Uterus (tissue), 4 donors: ENCODE measurements at places on chromosomes 3 and 15. TPM values are rescaled to one million over a fixed set of nuclear protein-coding genes. Genes with fewer than 3 reads are reported as not detected.

RAD51 gene
- 1.3 TPM for total RNA-seq

DNA sequence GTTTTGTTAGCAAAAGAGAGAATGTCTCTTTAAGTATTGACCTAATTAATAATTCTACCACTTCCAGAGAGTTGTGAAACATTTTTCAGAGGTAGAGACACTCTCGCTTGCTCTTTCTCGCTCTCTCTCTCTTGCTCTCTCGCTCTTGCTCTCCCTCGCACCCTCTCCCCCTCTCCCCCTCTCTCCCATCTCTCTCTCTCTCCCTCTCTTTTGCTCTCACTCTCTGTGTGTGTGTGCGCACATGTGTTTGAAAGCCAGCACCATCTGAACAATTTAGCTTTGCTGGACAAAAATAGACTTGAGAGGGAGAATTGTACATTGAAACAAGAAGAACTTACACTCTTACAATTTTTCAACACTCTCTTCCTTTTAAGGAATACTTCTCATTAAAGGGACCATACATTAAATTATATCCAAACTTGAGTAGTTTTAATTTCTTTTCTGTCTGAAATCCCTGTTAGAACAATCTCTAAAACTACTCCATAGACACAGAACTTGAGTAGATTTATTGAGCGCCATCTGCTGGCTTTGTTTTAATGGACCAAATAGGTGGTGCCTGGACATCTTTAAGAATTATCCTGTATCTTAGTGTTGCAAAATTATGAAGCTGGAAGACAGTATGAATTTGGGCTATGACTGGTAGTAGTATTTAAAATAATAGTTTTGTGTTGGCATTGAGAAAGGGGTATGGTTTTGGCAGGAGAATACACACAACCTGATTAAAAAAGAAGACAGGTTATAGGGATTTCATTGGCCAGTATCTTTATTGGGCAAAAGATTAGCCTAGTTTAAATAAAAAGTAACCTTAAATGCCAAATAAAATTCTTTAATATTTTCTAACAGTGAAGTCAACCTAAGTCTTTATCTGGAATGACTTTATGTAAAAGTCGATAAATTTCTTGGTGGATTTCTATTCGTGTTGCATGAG is 124.6 kb downstream of the AKAP13 start:
- DNase-seq = no peak

FSIP1 gene
- 2.1 TPM for total RNA-seq

DNA sequence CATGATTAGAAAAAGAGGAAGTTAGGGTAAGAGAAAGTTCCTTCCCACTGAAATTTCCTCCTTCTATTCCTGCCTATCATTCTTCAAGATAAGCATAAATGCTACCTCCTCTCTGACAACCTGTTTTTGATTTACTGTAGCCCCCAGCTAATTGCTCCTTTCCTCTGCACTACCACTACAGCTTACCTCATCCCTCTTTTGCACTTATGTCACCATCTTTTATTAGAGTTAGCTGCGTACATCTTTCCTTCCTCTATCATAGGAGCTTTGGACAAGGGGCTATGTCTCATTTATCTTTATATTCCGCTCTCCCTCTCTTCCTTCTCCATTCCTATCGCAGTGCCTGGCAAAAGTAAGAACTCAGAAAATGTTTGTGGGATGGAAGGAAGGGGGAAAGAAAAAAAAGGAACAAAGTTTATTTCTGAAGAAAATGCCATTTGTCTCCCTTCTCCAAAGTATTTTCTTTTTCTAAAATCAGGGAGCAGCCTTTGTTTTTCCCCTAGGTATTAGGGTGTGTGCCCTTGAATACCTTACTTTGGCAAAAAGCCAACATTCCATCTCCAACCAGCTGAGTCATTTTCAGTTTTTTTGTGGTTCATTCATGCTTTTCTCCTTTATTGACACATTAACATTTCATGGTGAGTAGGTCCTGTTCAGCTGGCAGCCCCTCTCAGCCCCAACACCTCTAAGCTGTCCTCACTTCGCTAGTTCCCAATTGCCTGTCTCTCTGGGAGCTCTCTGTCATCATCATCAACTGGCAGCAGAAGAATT is 87.6 kb upstream of the SOX2 start:
- DNase-seq = no peak

GRCh38 chr3:140394488-140395133 is 283.3 kb upstream of the TRIM42 start:
- DNase-seq = no peak

DNA sequence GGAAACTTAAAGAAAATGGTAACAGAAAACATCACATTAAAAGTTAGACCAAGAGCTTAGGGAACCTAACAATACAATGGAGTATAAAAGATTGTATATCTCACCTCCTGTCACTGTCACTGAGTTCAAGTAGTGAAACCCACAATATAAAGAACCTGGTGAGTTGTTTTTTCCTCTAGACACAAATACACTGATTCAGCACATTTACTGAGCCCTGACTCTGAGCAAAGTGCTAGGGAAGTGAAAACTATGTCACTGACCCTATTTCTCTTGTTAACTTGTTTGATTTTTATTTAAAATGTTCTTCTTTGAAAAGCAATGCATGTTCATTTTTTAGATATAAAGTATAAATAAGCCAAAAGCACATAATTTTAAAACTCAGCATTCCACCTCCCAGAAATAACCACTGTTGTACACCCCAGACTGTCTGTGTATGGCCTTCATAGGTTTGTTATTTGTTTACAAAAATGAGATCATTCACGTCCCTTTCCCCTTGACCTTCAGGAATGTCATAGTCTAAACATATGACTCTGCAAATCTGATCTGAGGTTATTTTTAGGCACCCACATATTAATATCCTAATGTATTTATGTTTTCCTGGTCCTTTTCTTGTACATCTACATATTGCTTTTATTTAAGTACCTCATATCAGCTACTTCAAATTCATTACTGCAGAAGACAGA is 69.2 kb upstream of the CSTA start:
- no peak for DNase-seq

PLA1A gene
- not detected for total RNA-seq

DNA sequence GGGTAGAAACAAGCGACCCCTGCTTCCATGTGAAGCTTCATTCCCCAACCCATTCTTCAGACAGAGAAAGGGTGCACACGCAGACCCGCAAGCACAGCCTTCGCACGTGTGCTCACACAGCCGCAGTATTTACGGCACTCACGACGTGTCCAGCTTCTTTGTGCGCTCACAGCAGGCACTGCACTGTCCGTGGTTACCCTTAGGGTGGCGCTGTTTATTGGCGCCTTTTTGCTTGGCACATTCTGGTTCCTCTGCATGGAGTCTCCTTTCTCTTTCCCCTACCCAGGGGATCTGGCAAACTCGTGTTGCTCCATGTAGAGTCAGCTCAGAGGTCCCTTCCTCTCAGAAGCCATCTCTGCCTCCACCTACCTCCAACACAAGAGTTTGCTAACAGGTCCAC is 115.1 kb downstream of the SLCO3A1 start:
- DNase-seq = no peak

DNA sequence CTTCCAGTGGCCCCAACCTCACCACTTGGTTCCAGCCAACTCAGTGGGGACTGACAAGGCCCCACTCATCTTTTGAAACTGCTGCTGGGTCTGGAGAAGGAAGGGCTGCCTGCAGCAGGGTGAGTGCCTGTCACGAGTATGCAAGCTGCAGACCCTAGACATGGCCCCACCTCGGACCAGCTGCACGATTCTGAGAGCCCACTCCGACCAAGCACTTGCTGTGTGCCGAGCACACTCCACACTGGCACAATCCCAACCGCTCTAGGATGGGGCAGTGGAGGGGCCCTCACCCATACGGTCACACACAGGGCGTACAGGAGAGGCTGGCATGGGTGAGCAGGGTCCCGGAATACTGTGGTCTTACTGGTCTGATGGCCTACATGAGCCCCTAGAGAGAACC is 8.0 kb upstream of the PLXND1 start:
- DNase-seq = no peak

CELSR3 gene
- 1.3 TPM for total RNA-seq

AADACL2 gene
- total RNA-seq = not detected

PBRM1 gene
- total RNA-seq = 31.8 TPM

BLOC1S6 gene
- 44.3 TPM for total RNA-seq

GRCh38 chr3:196144383-196145105 is 62.7 kb upstream of the TFRC start:
- DNase-seq = no peak

CD86 gene
- total RNA-seq = 2.4 TPM

DNA sequence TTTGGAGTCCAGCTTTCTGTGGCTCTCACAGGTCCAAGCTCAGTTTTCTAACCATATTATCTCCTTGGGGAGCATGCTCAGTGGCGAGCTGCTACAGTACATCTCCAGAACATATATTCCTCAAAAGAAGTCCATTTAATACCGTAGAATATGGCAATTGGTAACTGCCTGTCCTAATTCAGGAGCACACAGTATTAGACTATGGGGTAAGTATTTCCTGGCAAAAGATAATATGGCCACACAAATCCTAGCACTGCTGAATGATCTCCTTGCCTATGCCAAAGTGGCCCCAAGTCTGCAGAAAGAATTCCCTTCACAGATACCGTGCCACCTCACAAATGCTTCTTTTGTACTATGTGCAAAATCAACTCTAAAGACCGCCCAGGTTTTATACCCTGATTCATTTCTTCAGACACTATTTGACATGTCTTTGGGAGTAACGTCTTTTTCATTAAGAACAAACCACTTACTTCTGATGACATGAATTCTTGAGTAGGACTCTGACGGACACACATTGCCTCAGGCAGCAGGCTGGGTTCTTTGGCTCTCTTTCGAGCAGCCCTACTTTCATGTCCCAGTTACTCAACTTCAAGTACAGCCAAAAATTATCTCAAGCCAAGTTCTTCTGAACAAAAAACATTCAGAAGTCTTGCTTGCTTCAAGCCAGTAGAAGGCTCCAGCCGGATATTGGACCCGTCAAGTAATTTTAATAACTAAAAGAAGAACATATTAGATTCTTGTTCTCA is 368.3 kb upstream of the DCBLD2 start:
- DNase-seq = no peak

DNA sequence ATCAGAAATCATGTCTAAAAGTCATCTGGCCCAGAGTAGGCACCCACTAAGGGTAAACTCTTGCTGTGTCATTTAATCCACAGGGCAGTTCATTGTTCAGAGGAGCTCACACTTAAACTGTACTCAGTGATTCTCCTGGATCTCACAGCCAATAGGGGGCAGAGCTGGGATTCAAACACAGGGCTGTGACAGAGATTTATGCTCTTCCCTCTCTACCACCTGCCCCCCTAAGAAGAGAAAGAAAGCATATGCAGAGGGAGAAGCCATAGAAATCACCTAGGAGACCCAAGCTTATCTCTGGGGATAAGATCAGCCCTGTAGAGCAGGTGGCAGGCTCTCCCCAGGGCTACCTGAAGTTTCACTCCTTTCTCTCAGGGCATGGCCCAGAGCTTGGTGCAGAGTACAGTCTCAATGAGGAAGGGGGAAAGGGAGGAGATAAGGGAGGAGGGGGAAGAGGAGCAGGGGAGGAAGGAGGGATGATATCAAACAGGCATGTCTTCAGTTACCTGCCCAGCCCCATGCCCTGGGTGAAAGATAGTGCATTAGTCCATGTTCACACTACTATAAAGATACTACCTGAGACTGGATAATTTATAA is 51.8 kb upstream of the ADPGK start:
- DNase-seq = no peak

- DNase-seq = no peak
Measured at GRCh38 chr15:37034835-37035748, 65.3 kb downstream of the MEIS2 start.

LPP gene
- 528 TPM for total RNA-seq

PLSCR4 gene
- 45.9 TPM for total RNA-seq

BCL2A1 gene
- total RNA-seq = 12.6 TPM

DNA sequence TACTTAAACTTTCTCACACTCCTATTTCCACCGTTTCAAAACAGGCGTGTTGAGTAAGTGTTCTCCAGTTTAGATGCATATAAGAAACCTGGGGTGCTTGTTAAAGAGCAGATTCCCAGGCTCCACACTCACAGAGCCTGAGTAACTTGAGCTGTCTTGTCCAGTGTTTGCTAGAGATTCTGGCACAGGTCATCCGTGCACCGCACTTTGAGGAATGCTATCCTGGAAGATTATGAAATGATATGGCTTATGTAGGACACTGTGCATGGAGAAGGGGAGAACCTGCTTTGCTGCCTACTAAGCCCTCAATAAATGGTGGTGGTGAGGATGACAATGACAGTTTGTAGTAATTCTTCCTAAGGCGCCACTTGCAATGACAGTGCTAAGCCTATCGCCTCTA is 273.7 kb downstream of the PDZRN3 start:
- DNase-seq = peak; percentile 27

GPR171 gene
- total RNA-seq = not detected

SUSD5 gene
- total RNA-seq = 11.8 TPM

- DNase-seq = no peak
Measured at GRCh38 chr3:58093574-58094195, 85.5 kb downstream of the FLNB start.

GRCh38 chr3:65391068-65391467 is 647.6 kb downstream of the MAGI1 start:
- no peak for DNase-seq

DNA sequence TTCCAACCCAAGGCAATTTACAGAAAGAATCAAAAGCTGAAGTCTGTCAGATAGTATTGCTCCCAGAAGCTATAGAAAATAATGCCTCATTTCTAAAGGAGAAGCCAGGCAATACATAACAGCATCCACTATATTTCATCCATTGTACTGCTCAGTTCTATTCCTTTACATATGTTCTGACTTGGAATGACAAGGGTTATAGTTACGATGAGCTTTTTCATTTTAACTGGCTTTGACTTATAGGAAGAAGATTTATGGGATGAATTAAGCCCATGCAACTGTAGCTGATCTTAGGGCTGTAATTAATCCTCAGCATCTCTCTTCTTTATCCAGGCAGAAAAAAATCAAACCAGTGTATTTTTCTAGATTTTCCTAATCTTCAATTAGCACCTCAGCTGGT is 676.3 kb upstream of the CCDC54 start:
- no peak for DNase-seq

ANKRD34C gene
- not detected for total RNA-seq

MYEF2 gene
- total RNA-seq = 2.6 TPM

ROBO1 gene
- 12.9 TPM for total RNA-seq

DNA sequence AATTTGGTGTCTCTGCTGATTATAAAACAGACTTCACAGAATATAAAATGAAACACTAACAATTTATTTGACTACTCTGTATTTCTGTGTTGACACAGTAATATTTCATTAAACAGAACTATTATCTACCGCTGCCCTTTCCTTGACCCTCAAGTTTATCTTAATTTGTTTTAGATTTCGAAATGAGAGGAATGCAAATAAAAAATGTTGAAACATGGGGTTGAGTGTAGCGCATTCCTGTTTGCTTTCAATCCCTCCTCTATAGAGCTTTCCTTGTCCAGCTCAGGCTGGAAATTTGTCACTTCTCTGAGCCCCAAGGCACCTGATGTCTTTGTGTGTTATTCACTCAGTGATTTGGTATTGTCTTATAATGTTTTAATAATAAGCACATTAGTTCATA is 550.2 kb downstream of the ZBBX start:
- DNase-seq = no peak

DNA sequence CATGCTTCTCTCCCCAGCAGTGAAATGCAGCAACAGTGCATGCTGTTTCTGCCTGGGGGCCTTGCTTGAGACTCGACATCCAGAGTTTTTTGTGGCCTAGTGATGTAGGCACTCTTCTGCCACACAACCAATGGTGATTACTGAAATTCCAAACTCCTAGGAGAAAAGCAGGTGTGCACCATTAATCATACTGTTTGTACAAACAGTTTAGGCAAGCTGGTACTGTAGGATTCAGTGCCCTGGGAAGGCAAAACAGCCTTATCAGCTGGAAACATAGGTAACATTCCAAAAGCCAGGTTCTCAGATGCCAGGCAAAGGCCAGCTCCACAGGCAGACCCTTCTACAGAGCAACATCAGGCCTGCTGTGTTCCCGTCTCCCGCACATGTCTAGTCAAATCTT is 17.5 kb upstream of the RBP1 start:
- no peak for DNase-seq

ROPN1B gene
- total RNA-seq = not detected
